Stimulated activated naive CD4-positive, alpha-beta T cell (primary cell): ENCODE measurements at places on chromosomes 12 and 14.

DNA sequence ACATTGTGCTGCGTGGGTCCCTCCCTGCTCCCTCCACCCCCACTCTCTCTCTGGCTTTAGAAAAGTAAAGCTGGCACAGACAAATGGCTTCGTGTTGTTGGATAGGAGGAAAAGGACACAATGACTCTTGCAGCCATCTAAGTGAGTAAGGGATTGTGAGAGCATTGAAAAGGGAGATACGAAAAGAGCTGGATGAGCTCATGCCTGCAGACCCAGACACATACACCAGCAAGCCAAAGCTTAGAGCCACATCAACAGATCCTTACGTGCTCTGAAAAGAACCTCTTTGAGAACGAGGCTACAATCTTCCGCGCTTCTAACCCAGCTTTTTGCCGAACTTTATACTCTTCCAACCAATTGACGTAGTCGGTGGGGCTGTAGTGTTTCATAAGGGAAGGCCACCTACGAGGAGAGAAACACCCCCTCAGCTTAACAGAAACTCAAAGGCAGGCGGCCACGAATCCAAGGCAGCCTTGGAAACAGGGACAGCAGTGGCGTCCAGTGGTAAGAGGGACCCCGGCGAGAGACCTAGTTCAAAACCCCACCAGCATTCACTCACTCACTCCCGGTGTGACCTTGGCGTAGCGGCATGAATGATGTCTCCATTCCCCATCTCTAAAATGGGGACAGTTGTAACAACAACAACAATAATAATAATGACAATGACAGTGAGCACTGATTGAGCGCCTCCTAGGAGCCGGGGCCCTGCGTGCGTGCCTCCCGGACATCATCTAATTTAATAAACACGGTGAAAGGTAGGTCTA is 1.1 kb downstream of the FBXO21 start:
- DNase-seq = no peak

DNA sequence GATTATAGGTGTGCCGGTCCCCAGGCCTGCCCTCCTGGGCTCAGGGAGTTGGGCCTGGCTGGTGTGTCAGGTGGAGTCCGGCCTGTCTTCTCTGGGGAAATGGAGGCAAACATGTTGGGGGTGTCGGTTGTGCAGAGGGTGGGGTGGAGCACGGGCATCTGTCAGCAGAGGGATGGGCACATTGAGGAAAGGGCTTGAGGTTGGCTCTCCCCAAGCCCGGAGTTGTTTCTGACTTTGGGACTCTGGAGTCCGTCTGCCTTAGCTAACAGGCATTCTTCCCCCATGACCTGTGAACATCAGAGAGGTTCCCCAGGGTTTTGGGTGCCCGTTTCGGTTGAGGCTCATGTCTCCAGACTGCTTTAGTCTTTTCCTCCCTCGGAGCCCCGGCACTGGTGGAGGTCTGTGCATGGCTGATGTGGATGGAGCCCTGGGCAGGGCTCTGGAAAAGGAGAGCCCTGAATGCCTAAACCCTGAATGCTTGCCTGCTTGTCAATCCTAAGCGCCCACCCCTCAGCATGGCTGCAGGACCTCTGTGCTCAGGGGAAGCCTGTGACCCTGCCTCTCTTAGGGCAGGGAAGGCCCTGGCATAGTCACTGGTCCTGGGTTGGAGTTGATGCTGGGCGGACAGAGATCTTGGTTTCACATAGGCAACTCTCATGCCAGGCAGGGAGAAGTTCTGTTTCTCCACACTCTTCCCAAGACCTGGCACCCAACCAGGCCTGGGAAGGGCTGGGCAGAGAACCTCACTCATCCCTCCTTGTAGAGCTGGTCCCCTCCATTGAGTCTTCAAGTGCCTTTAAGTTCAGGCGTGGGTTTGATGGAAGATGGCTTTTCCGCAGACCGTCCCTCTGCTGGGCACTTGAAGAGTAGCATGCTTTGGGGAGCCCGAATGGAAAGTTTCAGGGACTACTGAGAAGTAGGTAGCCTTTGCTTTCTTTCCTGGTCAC is 12.9 kb downstream of the NYNRIN start:
- DNase-seq = no peak

DNA sequence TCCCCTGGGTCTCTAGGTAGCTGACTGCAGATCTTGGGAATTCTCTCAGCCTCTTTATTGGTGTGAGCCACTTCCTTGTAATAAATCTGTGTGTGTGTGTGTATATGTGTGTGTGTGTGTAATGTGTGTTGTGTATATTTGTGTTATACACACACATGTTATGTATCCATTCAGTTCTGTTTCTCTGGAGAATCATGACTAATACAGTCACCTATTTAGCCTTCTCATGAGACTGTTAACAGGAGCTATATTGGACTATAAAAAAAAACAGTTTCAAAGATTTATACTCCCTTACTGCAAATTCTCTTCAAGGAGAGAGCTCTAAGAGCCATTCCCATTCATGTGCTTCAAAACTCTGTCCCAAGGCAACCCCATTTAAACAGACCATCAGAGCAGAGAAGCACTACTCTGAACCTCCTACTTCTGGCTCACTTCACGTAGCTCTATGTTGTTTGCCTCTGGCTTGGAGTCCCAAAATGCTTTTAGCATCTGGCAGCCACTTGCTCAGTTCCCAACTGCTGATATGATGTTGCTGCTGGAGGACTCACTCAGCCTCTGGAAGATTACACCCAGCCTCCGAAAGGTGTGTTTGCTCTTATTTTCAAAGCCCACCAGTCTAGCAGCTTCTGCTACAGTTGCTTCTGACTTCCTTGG is 48.7 kb upstream of the KITLG start:
- DNase-seq = no peak

DNA sequence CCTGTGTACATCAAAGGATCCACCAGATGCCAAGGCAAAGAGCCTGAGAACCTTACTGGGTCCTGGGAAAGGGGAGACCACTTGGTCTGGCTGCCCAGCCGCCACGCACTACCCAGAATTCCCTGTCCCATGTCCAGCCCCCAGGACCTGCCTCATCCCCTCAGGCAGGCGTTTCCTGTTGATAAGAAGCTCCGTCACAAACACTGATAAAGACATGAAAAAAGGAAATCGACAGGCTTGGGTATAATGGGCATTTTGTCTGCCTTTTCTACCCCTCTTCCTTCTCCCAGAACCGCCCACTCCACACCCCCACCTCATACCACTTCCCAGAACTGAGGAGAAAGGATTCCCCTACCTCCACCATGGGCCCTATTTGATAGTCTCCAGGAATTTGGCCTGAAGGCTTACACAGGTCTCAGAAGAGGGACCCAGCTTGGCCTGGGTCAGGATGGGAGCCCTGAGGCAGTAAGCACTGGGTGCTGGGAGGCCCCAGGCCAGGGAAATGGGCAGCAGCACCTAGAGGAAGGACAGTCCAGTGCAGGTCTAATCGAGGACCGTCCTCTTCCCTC is 18.8 kb downstream of the ACVRL1 start:
- no peak for DNase-seq

DNA sequence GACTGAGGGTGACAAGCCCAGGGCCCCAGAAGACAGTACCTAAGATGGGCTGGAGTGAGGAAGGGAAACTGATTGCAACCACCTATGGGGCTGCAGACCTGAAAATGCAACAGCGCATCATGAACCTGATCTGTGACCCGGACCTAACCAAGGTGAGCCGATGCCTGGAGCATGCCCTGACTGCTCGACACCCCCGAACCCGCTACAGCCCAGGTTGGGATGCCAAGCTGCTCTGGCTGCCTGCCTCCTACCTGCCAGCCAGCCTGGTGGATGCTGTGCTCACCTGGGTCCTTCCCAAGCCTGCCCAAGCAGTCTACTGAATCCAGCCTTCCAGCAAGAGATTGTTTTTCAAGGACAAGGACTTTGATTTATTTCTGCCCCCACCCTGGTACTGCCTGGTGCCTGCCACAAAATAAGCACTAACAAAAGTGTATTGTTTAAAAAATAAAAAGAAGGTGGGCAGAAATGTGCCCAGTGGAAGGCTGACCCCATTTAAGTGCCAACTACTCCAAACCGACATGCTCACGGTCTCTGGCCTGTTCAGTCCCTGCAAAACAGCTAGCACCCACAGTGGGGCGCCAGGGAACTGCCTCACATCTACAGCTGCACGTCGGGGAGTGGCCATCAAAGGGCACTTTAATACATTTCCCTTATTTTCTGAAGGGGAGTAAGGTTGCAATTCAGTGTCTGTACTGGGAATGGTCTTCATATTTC is 4.2 kb downstream of the RDH5 start:
- DNase-seq = peak; percentile 64

DNA sequence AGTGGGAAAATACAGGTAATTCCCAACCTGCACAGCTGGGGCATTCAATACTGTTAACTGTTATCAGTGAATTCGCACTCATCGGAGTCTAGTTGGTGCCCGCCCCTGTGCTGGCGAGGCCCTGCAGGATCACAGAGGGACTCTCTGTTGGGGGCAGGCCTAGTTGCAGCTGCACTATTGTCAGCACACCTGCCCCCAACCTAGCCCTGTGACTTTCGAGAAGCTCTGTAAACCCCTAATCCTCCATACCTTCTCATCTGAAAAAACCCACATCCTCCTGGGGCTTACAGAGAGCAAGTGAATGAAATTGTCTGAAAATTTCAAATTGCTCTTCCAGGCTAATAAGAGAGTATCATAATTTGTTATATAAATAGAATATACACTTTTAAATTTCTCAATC is 132.2 kb upstream of the NUDT4 start:
- peak; percentile 23 for DNase-seq

DNA sequence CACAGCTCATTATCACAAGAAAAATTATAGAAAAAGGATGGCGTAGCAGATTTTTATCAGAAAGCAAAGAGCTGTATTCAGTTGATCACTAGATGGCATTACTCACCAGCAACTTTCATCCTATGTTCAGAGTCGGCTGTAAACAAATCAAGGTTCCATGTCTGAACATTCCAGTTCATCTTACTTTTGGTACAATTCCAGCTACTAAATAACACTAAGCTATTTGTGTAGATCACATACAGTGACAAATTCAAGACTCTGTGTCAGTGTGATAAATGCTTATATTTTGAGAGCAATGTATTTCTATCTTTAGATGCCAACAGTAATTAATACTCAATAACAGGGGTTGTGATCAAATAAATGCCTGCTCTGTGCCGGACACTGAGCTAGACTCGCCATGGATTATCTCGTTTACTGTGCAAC is 30.1 kb downstream of the NRDE2 start:
- DNase-seq = no peak

DNA sequence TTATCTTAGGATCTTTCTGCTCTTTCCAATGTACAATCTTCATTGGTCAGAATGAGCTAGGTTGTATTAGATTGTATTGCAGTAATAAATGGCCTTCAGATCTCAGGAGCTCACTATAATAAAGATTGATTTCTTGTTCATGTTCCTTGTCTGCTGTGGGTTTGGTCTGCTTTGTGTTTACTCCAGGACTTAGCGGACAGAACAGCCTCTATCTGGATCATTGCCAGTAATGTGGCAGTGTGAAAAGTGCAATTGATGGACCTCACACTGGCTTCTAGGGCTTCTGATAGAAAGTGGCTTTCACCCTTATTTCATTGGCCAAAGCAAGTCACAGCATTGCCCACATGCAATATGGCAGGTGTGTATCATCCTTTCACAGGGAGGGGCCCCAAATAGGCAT is 81.2 kb downstream of the BTG1 start:
- DNase-seq = no peak

GRCh38 chr12:5548152-5548943 is 116.4 kb downstream of the NTF3 start:
- DNase-seq = no peak

GRCh38 chr14:61608245-61609165 is 86.8 kb upstream of the HIF1A start:
- DNase-seq = no peak

GRCh38 chr12:122227341-122227740 is 1.5 kb upstream of the DIABLO start:
- no peak for DNase-seq

GRCh38 chr14:91363776-91364523 is 53.7 kb downstream of the CCDC88C start:
- no peak for DNase-seq

- DNase-seq = no peak
Measured at GRCh38 chr12:1373901-1374735, 220.3 kb downstream of the FBXL14 start.

DNA sequence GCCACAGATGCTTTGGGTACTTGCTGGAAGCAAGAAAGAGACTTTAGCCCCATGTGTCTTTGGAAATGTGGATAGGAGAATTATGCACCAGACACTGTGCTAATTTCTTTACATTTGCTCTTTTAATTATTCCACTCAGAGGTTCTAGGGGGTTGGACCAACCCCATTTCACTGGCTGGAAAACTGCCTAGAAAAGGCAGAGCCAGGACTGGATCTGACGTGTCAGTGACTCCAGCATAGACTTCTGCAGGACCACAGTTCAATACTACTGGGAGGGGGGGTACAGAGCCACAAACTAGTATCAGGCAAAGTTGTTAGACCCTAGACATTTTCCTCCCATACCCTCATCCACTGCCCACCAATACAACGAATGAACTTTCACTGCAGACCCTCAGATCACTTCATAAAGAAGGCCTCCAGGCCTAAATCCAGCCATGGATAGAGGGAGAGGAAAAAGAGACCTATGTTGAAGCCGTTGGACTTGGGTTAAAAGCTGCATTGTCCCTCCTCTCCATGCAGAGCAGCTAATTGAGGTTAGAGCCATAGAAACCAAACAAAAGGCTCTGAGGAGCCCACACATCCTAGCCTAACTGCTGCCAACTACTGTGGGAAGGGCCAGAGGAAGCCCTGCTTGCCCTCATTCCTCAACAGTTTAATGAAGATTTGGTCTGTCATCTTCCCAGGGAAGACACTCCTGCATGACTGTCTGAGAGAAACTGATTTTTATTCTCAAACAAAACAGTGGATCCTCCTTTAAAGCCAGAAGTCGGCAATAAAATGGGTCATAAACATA is 68.7 kb downstream of the STON2 start:
- no peak for DNase-seq

GRCh38 chr14:73238941-73239340 is 1.6 kb downstream of the PAPLN start:
- no peak for DNase-seq

- DNase-seq = no peak
Measured at GRCh38 chr14:92190768-92191167, 69.0 kb downstream of the CPSF2 start.

DNA sequence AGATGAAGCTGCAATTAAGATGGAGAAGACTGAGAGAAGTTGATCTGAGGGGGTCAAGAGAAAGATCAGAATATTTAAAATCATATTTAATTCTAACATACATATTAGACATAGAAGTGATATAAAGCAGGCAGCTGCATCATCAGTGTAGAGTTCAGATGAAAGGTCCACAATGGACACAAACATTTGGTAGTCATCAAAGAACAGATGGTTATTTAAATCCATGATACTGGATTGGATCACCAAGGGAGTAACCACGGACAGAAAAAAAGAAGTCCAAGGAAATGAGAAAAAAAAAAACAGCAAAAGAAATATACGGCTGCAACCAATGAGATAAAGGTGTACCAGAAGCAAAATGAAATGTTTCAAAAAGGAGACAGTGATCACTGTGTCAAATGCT is 20.1 kb downstream of the NOVA1 start:
- no peak for DNase-seq

- DNase-seq = no peak
Measured at GRCh38 chr14:87643005-87643404, 350.0 kb downstream of the GALC start.
